Naive B cell (primary cell): ENCODE measurements at places on chromosomes 6 and 20.

DNA sequence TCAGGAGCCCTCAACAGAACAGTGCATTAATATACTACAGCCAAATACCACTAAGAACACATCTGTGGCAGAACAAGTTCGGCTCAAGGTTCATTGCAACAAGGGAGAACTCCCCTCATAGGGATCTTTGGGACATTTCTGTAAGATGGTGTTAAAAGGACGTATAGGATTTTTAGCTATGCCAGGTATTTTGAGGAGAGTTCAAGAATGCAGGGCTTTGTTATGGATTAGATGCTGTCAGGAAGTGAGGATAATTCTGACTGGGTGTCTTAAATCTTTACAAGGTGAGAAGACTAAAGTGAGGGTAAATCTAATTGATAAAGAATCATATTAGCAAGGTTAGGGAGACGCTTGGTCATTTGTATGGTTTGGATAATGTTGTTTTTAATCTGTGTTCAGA is 83.7 kb upstream of the AHI1 start:
- no peak for DNase-seq

DNA sequence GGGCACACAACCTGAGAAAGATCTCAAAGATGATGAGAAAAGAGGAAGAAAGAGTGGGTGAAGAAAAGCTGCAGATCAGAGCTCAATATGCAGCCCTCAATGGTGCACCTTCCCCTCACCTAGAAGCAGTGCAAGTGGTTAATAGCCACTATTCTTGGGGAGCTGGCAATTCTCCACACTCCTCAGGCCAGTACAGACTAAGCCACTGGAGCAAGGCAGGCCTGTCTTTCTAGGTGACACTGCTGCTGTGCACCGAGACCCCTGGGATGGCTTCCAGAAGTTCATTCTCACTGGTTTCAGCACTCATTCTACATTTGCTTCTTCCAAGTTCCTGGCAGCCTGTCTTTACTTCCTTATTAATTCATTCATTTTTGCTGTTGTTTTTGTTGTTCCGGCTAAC is 973.3 kb downstream of the KIF16B start:
- no peak for DNase-seq

DNA sequence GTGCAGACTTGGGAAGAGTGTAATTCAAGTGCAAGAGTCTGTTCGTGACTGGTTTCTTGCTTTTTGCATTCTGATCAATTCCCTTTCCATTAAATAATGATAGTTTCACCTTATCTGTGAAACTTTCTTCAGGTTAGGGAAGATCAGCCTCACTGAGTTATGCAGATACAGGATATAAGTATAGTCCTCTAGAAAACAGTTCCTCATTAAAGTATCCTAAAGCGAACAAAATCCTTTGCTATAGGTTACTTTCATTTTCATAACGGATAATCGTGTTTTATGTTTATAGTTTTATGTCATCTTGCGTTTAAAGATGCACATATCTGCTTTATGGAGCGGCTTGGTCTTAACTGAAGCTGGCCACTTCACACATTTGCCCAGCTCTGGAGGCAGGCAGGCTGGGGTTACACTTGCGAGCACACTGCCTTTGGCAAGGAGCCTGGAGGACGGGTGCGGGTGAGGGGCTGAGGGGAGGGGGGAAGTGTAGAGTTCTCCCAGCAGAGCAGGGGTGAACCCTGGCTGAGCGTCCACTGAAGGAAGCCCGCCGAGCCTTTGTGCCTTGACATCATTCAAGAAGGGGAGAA is 123.5 kb upstream of the IFNGR1 start:
- DNase-seq, result no peak

- DNase-seq, result no peak
Measured at GRCh38 chr6:145139895-145140294, 595.4 kb downstream of the EPM2A start.

DNA sequence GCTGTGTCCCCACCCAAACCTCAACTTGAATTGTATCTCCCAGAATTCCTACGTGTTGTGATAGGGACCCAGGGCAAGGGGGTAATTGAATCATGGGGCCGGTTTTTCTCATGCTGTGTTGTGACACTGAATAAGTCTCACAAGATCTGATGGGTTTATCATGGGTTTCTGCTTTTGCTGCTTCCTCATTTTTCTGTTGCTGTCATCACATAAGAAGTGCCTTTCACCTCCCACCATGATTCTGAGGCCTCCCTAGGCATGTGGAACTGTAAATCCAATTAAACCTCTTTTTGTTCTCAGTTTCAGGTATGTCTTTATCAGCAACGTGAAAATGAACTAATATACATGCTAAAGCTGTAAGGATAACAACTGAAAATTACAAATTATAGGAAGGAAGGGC is 88.3 kb downstream of the CDYL start:
- no peak for DNase-seq

- no peak for DNase-seq
Measured at GRCh38 chr20:50772420-50773185, 22.3 kb upstream of the BCAS4 start.

GRCh38 chr6:95741045-95741444 is 163.7 kb downstream of the MANEA start:
- no peak for DNase-seq
